ENCODE measurements at places on chromosomes 11 and 22.

DNA sequence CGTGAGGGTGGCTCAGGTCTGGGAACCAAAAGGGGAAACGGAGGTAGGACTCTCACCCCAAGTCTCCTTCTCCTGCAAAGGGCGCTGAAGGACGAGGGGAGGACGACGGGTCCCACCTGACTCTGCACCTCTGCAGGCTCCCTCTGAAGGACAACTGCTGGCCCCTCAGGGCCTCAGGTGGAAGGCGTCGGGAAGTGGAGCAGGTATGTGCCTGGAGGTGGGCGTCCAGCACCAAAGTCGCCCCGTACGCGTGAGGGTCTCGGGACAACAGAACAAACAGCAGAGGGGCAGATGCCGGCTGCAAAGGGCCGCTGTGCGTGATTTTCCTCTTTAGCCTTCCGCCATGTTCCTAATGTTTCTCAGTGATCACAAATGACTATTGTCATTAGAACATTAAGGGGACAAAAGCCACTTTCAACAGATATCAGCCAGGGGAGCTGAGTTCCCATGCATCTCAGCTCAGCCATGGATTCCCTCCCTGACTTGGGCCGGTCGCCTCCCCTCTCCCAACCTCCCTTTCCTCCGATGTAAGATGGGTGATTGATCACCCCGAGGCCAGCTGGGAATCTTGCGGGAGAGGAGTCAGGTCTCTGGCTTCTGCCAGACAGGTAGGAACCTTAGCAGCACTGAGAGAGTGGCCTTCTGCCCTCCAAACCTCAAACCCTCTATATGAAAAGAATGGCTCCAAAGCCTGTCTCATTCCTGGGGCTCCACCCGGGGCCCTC, 836 bp downstream of the SLC16A8 start:
- DNase-seq, result no peak

- no peak for DNase-seq
Observed at GRCh38 chr11:32231909-32232493, 141.1 kb downstream of the RCN1 start.

- no peak for DNase-seq
Observed at GRCh38 chr11:78961247-78961646, 386.6 kb upstream of the NARS2 start.

GRCh38 chr22:40525250-40525884, 111.2 kb downstream of the MRTFA start:
- peak; percentile 50 for DNase-seq

GRCh38 chr22:25509374-25509791, 55.1 kb upstream of the GRK3 start:
- no peak for DNase-seq

DNA sequence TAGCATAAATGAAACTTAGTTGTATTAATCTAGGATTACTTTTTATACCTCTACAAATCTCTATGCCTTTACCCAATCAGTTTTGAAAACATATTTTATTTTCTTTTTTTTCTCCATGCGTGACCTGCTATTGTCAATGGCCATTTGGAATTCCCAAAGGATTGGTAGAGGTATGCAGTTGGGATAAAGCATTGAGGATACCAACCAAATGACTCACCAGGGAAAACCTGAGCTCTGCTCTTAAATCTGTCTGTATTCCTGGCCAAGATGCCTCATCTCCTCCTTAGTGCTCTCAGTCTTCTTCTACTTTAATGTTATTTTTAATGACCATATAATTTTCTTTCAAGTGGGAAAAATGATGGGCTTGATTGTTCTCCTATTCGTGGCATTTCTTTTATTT, 61.9 kb downstream of the EHF start:
- no peak for DNase-seq

GRCh38 chr11:103920449-103920848, 116.0 kb upstream of the DDI1 start:
- DNase-seq, result no peak

DNA sequence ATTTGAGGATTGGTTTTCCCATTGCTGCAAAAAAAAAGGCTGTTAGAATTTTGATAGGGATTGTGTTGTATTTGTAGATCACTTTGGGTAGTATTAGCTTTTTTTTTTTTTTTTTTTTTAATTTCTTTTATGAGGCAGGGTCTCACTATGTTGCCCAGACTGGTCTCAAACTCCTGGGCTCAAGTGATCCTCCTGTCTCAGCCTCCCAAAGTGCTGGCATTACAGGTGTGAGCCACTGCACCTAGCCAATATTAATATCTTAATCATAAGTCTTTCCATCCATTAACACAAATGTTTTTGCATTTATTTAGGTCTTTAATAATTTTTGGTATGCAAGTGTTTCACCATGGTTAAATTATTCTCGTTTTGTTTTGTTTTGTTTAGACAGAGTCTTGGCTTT, 23.0 kb upstream of the AIFM3 start:
- DNase-seq, result no peak

All from activated CD4-positive, alpha-beta T cell treated with anti-CD3 and anti-CD28 coated beads, Interleukin-2, amount 50 U/mL, for 24 hours (primary cell).